PC-9 (cell line): ENCODE measurements at places on chromosomes 2 and 18.

DNA sequence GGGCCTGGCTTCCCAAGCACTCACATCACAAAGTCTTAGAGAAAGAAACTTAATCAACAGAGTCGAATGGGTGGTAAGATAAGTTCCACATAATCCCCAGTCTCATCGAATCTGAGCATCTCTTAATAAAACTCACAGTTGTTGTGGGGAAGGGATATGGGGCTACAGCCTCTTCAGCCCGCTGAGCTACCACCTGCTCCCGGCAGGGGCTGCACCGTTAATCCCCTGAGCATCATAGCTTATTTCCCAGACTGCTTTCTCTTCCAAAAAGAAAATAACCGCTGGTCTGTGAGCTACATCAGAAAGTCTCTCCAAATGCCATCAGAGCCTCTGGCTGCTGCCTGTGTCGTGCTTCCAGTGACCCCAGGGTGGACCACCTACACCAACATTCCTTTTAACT lies 139.4 kb upstream of the CELF4 start:
- no peak for DNase-seq
- no peak overlapping the region for H3K4me3 ChIP-seq
- H3K36me3 ChIP-seq, result no peaks in the 10 kb centered on the region
- no peak overlapping the region for H3K27ac ChIP-seq

DNA sequence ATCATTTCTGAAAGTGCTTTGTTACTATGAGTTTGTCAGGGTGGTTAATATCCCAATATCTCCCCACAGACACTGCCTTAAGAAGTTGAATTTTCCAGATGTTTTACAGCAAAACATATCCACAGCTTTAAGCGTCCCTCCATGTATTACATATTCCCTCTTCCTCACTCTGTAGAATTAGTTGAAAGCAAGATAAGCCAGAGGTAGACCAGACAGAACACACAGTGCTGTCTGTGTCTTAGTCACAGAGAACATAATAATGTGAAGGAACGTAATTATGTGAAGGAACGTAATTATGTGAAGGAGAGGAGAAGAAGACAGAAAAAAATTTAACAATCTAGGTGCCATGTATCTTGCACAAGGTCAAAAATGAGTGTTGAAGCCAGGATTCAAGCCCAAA lies 81.9 kb upstream of the LRATD1 start:
- no peaks in the 10 kb centered on the region for H3K36me3 ChIP-seq
- no peak for DNase-seq
- no peak overlapping the region for H3K27ac ChIP-seq
- H3K4me1 ChIP-seq, result no peaks in the 10 kb centered on the region

GRCh38 chr2:188623995-188624643 lies 332.4 kb downstream of the GULP1 start:
- H3K4me1 ChIP-seq, result no peaks in the 10 kb centered on the region
- no peak overlapping the region for H3K27ac ChIP-seq
- DNase-seq, result no peak

DNA sequence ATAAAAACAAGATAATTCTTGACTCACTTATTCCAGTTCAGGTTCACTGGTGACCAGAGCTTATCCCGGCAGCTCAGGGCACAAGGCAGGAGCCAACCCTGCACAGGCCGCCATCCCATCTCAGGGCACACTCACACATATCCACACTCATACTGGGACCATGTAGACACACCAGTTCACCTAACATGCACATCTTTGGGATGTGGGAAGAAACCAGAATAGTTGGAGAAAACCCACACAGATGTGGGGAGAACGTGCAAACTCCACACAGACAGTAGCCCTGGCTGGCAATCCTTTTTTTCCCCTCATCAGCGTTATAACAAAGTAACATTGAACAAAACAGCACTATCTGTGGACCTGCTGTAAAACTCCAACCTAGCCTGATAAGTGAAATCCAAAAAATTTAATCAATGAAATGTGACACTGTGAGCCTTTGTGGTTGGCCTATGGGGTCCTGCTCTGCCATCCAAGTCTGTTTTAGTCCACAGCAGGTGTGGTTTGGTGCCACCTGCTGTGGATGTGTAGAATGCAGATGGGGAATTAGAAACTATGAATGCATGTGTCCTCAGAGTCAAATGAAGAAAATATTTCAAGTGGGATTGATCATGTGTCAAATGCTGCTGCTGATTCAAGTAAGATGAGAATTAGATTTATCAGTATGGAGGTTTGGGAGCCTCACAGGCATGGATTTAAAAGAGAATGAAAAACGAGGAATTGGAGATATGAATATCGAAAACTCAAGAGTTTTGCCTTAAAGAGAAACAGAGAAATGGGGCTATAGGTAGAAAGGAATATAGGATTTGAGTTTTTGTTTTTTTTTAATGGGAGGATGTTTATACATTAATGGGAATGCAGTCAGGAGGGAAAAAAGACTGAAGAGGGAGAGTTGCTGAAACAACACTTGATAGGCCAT lies 47.0 kb downstream of the UGP2 start:
- H3K4me1 ChIP-seq, result no peaks in the 10 kb centered on the region
- no peak overlapping the region for H3K27ac ChIP-seq
- no peaks in the 10 kb centered on the region for H3K27me3 ChIP-seq
- peaks cover 39% of the 10 kb centered on the region for H3K36me3 ChIP-seq

DNA sequence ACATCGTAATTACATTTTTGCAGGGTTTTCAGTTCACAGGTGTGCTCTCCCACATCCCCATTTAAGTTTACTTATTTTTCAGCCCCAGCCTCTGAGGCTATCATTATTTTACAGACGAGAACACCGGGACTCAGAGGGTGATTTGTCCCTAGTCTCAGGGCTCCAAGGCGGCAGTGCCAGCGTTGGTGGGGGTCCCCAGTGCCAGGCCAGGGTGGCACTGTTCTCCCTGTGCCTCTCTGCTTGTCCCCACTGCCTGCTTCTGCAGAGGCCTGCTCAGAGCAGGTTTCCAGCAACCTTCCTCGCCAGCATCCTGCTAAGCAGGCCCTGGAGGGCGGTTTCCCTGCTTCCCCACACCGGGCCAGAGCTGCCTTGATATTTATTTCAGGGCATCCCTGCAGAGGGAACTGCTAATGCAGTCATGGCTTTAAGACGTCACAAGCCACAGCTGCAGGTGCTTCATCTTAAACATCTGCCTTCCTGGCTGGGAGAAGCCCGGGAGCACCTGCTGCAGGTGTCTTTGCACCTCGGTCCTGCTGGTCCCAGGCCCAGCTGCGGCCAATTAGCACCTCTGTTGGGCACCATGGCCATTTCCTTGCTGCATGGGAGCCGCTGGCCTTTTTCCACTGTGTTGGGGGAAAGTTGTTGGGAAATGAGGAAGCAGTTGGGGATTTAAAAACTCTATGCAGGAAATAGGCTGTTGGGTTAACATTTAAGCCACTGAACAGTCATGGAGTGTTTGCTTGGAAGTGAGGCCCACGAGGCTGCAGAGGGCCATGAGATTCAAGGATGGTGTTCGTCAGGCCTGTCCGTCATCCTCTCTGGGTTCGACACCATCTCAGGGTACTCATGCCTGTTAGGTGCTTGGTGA lies 22.8 kb downstream of the HPCAL1 start:
- H3K27me3 ChIP-seq, result no peaks in the 10 kb centered on the region
- no peak for DNase-seq
- H3K27ac ChIP-seq, result no peak overlapping the region
- H3K36me3 ChIP-seq, result peaks cover 28% of the 10 kb centered on the region

GRCh38 chr18:58856881-58857280 lies 7.8 kb upstream of the ZNF532 start:
- H3K4me3 ChIP-seq, result no peak overlapping the region
- H3K36me3 ChIP-seq, result no peaks in the 10 kb centered on the region
- peaks cover 15% of the 10 kb centered on the region for H3K4me1 ChIP-seq

DNA sequence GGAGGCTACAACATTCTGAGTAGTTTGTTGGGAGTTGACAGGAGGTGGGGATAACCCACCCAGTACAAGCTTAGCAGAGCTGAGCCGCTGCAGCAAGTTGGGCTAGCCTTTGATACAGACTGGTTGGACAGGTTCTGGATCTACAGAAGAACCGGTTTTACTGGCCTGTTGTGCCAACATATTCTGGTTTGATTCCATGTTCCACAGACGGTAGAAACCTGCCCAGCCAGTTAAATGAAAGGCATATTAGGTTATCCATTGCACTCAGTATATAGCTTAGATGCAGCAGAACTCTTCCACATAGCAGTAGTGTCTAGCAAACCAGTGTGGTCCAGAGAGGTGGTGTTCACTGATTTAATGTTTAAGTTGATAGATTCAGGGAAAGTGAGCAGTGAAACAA lies 19.3 kb upstream of the RBBP8 start:
- H3K27ac ChIP-seq, result peak overlapping the region; percentile 93
- no peaks in the 10 kb centered on the region for H3K27me3 ChIP-seq
- peak; percentile 93 for DNase-seq
- peak overlapping the region; percentile 22; the same call in 1 of the 2 replicates for H3K4me3 ChIP-seq
- no peaks in the 10 kb centered on the region for H3K36me3 ChIP-seq

DNA sequence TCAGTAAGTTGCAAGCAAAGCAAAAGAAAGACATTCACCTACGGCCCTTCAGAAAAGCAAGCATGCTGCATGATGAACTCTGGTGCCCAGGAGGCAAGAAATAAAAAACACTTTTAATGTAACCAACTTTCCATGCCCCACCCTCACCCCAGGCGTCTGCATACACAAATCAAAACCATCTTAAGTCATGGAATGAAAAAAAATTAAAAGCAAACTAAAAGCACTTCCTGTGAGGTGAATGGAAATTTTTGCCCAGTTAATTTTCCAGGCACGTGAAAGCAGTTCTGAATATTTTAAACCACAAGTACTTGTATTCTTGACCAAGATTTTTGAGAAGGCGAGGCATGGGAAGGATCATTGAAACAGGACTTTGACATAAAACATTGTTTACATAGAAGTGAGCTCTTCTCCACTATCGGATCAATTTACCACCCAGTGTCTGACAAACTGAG lies 2.5 kb upstream of the ICOS start:
- no peaks in the 10 kb centered on the region for H3K27me3 ChIP-seq
- no peak overlapping the region for H3K4me3 ChIP-seq
- H3K4me1 ChIP-seq, result no peaks in the 10 kb centered on the region
- DNase-seq, result no peak
- H3K27ac ChIP-seq, result no peak overlapping the region

- H3K27me3 ChIP-seq, result no peaks in the 10 kb centered on the region
- H3K27ac ChIP-seq, result 0 out of 2 replicates have a peak overlapping the region, but pooled peaks have one; percentile 82
- no peak for DNase-seq
- H3K4me3 ChIP-seq, result peak overlapping the region; percentile 97; the same call in 1 of the 2 replicates
- no peaks in the 10 kb centered on the region for H3K36me3 ChIP-seq
These were observed 1.7 kb downstream of the CYP20A1 start for GRCh38 chr2:203240491-203240890.

GRCh38 chr2:111149882-111150455 lies 29.3 kb downstream of the BCL2L11 start:
- H3K4me1 ChIP-seq, result no peaks in the 10 kb centered on the region
- no peak overlapping the region for H3K27ac ChIP-seq
- no peaks in the 10 kb centered on the region for H3K27me3 ChIP-seq
- H3K4me3 ChIP-seq, result no peak overlapping the region
- DNase-seq, result no peak
- H3K36me3 ChIP-seq, result peaks cover 35% of the 10 kb centered on the region

GRCh38 chr18:1796636-1797035 lies 774.7 kb downstream of the METTL4 start:
- H3K4me1 ChIP-seq, result no peaks in the 10 kb centered on the region
- H3K27ac ChIP-seq, result no peak overlapping the region
- H3K36me3 ChIP-seq, result no peaks in the 10 kb centered on the region
- no peak overlapping the region for H3K4me3 ChIP-seq
- H3K27me3 ChIP-seq, result no peaks in the 10 kb centered on the region

DNA sequence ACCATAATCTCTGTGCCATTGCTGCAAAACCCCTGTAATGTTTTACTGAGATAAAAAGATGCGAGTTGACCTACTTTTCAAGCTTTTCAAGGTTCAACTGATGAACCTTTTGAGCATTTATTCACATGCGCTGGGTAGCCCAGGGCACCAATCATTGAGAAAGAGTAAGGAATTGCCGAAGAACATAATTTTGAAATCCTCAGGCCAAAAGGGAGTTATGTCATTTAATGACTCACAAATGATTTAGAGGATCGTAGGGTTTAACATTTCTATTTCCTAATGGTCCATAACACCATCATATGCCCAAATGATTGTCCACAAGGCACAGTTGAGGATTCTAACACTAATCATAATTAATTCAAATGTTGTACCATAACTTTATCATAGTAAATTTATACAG lies 20.2 kb upstream of the DLX1 start:
- DNase-seq, result no peak
- H3K4me3 ChIP-seq, result no peak overlapping the region
- H3K27ac ChIP-seq, result no peak overlapping the region
- no peaks in the 10 kb centered on the region for H3K27me3 ChIP-seq
- H3K4me1 ChIP-seq, result no peaks in the 10 kb centered on the region

DNA sequence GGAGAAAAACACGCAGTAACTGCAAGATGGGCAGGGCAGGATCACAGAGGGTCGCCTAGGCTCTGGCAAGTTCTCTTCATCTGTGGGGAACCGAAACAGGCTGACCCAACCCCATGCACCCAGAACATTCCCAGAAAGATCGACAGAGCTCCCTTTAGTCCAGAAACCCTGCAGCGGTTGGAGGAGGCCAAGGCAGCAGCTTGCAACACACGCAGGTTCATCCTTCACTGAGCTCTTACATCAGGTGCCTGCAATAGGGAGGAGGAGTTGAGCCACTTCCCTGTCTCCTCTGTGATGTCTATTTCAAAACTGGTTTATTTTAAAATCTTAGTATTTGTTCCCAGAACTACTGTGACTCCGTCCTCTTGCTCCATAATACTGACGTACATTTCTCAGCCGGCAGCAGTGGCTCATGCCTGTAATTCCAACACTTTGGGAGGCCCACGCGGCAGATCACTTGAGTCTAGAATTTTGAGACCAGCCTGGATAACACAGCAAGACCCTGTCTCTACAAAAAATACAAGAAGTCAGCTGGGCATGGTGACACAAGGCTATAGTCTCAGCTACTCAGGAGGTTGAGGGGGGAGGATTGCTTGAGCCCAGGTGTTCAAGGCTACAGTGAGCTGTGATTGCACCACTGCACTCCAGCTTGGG lies 11.5 kb upstream of the SLC11A1 start:
- H3K36me3 ChIP-seq, result no peaks in the 10 kb centered on the region
- no peak for DNase-seq
- H3K27ac ChIP-seq, result no peak overlapping the region
- no peak overlapping the region for H3K4me3 ChIP-seq

DNA sequence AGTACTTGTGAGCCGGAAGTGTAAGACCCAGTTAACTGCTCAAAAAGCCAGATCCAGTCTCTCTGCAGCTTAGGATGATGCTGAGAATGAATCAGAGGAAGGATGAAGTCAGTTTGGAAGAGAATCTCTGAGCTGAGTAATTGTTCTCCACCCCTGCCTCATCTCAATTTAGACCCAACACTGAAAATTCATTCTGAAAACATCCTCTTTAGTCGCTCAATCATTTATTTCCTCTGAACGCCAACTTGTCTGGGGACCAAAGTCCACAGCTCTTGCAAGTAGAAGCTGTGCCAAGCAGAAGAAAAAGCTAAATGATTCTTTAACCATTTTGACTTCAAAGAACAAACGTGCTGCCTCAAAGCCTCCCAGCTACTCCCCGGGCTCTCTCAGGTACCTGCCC lies 177.1 kb upstream of the KLHL29 start:
- no peak overlapping the region for H3K27ac ChIP-seq
- no peak for DNase-seq
- no peak overlapping the region for H3K4me3 ChIP-seq
- no peaks in the 10 kb centered on the region for H3K4me1 ChIP-seq
